ENCODE measurements at places on chromosomes 2 and 18.

- DNase-seq = no peak
Observed at GRCh38 chr2:45964223-45964841, 312.9 kb downstream of the PRKCE start.

- no peak for DNase-seq
Observed at GRCh38 chr18:50647237-50647636, 87.3 kb downstream of the MAPK4 start.

DNA sequence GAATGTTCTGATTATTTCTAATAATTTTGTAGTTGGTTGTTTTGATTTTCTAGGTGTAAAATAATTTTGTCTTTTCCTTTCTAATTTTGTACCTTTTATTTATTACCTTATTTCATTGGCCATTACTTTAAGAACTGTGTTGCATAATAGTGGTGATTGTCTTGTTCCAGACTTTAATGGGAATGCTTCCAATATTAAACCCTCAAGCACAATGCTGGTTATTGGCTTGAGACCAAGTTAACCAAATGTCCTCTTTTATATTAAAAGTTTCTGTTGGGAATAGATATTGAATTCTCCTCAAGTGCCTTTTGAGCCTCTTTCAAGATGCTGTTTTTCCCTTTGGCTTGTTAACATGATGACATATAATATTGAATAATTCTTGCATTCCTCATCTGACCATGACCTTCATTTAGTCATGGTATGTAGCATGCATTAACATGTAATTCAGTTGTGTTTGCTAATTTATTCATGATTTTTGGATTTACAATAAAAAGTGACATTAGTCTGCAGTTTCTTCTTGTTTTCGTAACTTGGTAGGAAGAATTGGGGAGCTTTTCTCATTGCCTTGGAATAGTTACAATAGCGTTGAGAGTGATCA lies 141.7 kb downstream of the DIS3L2 start:
- DNase-seq = no peak

DNA sequence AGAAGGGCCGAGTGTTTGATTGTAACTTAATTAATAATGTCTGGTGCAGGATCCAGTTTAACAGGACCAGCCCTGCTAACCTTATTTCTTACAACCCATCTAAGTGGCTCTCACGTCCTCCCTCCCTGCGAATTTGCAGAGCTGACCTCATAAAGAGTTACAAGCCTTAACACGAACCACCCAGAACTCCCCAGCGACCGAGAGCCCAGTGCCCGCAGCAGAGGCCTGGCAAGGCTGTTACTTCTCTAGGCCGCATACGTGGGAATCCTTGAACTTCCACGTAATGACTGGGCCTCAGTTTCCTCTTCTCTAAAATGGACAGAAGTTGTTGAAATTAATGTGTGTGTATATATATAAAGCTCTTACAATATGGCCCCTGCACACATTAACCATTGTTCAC lies 55.5 kb downstream of the PXDN start:
- no peak for DNase-seq

- DNase-seq = no peak
Observed at GRCh38 chr2:38591152-38591551, 11.6 kb downstream of the HNRNPLL start.

GRCh38 chr2:169526451-169526850 lies 16.9 kb downstream of the KLHL41 start:
- no peak for DNase-seq

- DNase-seq = no peak
Observed at GRCh38 chr2:13067508-13067907, 350.8 kb downstream of the TRIB2 start.

DNA sequence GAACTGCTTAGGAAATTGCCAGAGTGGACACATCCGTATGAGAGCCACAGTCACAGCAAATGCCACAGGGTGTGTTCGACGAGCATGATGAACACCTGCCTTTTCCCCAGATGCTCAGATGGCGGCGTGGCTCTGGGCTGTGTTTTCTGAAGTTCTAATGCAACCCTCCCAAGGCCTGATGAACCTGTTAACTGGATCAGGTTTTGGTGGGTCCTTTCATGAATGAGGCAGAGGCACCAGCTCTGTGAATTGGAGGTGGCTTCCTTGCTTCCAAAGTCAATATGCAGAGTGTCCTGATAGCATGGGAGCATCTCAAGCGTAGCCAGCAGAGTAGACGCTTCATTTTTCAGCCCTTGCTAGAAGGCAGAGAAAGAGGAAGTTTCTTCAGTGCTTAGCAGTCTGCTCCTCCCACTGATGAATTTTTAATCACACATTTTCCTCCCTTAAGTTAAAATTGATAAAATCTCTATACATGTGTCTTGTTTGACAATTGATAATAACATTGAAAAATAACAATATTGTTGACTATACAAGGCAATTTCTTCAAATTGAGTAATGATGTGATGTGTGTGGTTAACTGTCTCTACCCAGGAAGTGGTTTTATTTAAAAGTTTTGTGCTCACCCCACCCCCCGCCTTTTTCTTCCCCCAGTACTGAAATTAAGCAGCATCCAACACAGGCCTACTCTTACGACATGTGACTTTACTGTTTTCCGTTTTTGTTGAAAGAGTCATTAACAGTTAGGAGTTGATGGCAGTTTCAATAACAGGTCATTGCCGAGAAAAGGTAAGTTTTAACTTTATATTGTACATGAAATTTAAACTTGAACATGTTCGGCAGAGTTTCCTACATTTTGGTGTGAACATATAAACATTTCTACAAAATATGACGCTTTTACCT lies at the start of gene ARHGAP15:
TSS of gene ARHGAP15 (plus strand) at position 739 of the 900 bp plus-strand sequence.
- DNase-seq = peak; percentile 54

DNA sequence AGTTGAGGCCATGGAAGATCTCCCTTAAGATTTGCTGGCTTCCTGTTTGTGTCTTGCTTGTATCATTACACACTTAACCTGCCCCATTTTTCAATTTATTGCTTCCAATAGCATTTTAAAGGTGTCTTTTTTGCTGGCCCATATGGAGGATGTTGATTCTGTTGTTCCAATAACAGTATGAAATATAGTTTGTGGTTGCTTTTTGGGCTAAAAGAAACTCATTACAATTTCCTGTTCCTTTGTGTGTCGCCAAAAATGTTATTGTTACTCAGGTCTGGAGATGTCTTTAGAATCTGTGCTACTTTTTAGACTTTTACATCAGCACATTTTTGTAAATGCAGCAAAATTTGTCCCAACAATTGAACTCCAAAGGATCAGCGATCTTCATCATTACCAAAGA lies 234.0 kb upstream of the ITGA4 start:
- DNase-seq = no peak

- peak; percentile 8 for DNase-seq
Observed at GRCh38 chr2:68251855-68252399, 405 bp downstream of the PPP3R1 start.

- DNase-seq = no peak
Observed at GRCh38 chr2:42342795-42343241, 18.2 kb downstream of the COX7A2L start.

- peak; percentile 51 for DNase-seq
Observed at GRCh38 chr2:237434866-237435311, 20.9 kb upstream of the COL6A3 start.

DNA sequence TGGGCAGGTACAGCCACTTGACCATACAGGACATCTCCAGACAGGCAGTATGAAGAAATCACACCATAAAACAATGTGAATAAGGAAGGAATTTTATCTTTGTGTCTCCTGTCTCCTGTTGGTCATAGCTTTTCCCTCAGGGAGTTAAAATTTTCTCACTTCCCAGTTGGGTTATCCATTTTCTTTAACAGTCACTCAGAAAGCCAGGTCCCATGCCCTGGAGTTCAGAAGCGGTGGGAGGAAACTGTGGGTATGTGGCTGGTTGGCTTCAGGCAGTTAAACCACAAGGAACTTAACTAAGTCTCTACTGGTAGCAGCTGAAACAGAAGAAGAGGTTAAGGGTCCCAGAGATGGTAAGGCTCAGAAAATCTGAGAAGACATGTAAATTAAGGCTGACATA lies 6.5 kb upstream of the SMAD2 start:
- DNase-seq = no peak

- DNase-seq = no peak
Observed at GRCh38 chr2:47173986-47174732, 19.1 kb upstream of the STPG4 start.

DNA sequence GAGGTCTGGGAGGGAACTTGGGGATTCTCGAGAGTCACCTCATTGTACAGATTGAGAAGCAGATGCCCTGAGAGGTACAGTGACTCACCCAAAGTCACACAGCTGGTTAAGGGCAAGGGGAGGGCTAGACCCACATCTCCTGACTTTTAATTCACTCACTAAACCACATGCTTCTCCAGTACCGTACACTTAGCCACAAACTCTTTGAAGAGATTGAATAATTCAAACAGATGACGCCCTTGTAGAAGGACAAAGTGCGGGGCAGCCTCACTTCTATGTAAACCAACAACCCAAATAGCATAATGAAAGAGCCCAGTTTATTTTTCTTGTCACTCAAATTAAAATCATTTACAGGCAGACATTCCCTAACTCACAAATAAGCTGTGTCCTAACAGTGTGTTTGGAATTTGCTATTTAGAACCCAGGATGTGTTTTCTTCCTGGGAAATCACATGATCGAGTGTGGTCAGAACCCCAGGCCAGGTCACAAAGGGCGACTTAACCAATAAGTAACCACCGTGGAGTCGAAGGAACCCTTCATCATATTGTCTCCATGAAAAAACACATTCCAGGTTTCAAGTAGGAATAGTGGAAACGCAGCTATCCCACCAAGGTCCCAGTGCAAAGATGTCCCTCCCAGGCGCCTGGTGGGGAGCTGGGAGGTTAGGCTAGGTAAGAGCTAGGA lies 35.8 kb upstream of the PTPN4 start:
- no peak for DNase-seq

DNA sequence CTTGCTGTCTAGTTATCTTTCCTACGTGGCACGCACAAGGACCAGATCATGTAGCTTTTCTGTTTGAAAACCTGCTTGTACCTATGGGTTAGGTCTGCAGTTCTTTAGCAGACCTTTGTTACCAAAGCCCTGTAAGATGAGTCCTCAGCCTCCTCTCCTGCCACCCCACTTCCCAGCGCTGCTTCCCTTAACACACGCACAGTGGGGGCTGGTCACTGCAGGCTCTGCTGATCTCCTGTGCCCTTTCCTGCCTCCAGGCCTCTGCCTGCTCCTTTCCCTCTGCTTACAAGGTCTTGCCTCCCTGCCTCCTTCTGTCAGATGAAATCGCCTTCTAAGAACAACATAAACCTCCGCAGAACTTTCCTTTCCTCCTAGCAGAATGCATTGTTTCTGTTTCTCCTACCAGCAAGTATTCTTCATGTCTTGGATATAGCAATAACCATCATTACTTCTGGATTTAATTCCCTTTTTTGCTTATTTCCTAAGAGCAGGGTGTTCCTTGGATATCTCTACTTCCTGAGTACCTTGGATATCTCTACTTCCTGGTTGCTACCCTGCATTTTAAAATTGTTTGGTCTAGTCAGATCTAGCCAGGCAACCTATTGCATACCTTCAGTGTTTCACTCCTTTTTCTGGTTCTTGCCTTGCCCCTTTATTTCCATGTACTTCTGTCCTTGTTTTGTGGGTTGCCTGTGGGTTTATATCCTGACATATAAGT lies 159.6 kb upstream of the ALPP start:
- no peak for DNase-seq

GRCh38 chr2:17272170-17272569 lies 246.1 kb downstream of the RAD51AP2 start:
- DNase-seq = no peak

DNA sequence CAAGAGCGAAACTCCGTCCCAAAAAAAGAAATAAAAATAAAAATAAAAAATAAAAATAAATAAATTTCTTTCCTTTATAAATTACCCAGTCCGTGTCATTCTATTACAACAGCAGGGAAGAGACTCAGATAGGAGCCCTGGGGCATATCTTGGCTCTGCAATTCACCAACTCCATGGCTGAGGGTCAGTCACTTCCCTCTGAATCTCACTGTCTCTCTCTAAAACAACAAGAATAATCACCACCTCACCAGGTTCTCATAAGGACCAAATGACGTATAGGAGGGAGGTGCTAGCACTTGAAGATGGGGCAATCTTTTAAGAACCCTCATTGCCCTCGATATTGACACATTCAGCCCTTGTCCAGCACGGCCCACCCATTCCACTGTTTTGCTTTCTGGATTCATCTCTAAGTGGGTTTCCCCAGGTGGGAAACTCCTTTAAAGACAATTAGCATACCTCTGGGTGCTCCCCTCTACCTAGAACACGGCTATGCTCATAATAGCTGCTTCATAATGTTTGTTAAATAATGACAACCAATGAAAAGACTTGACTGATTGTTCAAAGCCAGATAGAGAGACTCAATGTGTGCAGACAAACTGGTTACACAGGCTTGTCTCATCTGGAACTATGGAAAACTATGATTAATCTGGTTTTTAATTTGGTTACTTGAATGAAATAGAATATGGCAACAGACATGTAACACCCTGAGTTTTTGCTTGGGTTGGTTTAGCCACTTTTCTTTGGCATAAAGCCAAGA lies 15.1 kb downstream of the MYCN start:
- DNase-seq = no peak

DNA sequence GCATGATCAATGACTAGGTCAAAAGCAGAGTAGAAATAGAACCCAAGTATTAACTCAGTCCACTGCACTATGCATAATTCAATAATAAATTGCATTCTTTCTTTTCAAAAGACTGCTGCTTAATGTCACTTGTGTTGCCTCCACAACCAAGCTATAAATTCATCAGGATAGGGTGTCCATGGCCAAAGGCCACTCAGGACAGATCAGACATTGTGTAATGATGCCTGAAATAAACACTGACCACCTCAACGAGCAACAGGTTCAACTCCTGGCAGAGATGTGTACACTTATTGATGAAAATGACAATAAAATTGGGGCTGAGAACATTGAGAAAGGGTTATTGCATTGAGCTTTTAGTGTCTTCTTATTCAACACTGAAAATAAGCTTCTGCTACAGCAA lies 194.5 kb upstream of the SPOPL start:
- no peak for DNase-seq

GRCh38 chr2:235920216-235920865 lies 247.8 kb downstream of the GBX2 start:
- no peak for DNase-seq

DNA sequence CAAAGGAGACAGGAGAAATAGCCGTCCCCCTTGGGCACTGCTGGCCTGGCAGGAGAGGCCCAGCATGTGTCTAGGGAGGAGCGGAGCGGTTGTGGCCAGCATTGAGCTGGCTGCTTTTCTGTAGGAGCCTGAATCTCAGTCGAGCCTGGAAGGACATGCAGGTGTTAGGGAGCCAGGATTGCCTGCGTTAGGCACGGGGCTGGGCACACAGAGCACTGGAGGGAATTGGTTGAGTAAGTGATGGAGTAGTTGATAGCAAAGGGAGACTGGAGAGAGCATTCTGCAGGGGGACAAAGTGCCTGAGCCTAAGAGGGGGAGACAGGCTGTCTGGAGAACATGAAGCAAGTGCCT lies 22.8 kb downstream of the ASAP2 start:
- no peak for DNase-seq

DNA sequence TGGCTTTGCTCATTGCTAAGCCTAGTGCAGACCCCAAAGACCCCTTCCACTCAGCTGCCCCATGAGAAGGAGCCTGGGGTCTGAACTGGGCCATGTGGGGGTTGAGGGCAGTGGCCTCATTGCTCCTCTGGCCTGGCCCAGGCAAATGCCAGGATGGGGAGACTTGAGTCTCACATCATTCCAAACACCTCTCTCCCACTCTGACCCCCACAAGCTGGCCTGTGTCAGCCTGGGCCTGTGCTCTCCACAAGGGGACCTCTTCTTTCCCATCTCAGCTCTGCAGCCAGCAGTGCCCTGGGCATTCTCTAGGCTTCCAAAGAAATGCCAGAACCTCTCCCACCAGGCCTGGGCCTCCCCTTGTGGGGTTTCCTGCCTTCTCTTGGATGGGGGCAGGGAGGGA lies 45.8 kb upstream of the OTOF start:
- no peak for DNase-seq

GRCh38 chr2:73268830-73269685 lies 15.2 kb downstream of the FBXO41 start:
- peak; percentile 51 for DNase-seq

GRCh38 chr18:79156327-79156726 lies 87.1 kb downstream of the ATP9B start:
- no peak for DNase-seq

Measured in activated CD4-positive, CD25-positive, alpha-beta regulatory T cell treated with anti-CD3 and anti-CD28 coated beads, Interleukin-2, amount 50 U/mL, for 16 hours (primary cell).